ENCODE measurements at places on chromosomes 12 and 14.

GRCh38 chr14:89212386-89213235, 204.4 kb downstream of the FOXN3 start:
- DNase-seq, result no peak

- DNase-seq, result no peak
Measured at GRCh38 chr14:77579780-77580179, 36.7 kb downstream of the SPTLC2 start.

GRCh38 chr12:57751432-57751787, 700 bp downstream of the CDK4 start:
- DNase-seq, result no peak

DNA sequence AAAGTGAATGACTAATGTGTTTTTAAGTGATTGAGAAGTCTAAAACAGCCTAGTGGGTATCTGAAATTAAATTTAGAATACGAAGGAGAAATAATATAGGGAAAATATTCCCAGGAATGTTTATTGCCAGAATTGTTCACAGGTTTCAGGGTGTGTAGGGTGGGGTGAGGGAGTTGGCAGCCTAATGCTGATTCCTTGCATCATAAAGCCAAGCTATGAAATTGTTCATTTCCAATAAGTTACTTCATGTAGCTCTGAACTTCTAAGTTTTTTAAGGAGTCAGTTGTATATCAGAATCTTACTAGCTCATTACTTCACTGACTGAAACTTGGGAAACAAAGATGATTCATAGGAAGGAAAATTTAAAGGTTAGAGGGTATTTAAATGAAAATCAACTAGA, 56.4 kb downstream of the RAB35 start:
- no peak for DNase-seq

Measured in inflammatory macrophage (primary cell).